ENCODE measurements at places on chromosomes 5 and 9.
A peak's percentile ranks its signal among the peaks of the same experiment; 100 is the strongest.

DNA sequence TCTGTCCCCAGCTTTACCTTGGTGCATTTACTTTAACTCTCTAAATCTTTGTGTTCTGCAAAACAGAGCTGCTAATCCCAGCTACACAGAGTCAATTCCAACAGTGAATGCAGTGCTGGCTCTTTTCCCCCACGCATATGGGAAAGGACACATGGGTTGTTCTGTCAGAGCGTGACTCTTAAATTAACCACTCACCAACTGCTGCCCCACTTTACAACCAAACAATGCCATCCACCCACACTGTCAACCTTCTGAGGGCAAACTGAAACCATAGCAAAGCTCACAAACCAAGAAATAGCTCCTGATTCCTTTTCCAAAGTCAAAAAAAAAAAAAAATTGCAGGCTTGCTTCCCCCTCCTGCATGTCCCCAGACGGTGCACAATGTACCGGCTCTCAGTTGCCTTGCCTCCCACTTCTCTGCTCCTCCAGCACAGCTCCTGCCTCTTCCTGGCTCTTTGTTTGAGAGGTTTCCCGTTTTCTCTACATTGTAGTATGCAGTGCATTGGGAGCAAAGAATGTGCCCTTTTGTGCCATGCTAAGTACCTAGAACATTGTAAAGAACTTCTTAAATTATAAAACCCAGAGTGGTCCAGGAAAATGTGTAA is 151.5 kb upstream of the DAPK1 start:
- no peak for DNase-seq

GRCh38 chr9:122816163-122816867 is 12.1 kb downstream of the PDCL start:
- no peak for DNase-seq

GRCh38 chr5:176995122-176995490 is 11.5 kb downstream of the UIMC1 start:
- no peak for DNase-seq

GRCh38 chr5:40962207-40962955 is 53.1 kb downstream of the C7 start:
- no peak for DNase-seq

DNA sequence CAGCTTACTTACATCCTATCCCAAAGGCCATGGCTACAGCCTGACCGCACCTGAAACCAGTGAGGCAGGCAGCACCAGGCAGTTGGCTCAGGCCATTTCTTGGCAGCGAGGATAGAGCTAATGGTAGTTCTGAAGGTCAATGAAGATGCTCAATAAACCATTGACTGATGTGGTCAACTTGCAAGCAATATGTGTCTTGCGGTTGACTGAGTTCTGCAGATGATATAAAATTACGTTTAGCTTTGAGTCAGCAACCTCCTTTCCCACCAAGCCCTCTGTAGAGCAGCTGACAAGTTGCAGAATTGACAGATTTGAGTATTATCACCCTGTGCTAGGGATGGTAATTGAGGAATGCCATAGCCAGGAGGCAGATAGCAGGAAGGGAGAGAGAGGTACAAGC is 189.0 kb upstream of the PUM3 start:
- no peak for DNase-seq

DNA sequence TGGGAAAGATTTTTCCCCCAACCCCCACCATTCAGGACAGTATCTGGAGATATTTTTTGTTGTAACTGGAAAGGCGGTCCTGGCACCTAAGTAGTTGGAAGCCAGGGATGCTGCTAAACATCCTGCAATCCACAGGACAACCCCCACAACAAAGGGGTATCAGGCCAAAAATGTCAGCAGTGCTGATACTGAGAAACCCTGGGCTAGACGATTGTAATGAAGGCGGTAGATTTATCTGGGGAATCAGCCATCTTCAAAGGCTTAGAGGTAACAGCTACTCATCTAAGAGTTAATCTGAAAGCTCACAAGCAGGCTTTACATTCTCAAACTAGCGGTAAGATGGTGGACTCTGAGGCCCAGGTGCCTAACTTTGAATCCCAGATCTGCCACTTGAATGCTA is 59.0 kb upstream of the NMUR2 start:
- no peak for DNase-seq

- no peak for DNase-seq
Observed at GRCh38 chr5:172868924-172869591, 35.0 kb downstream of the ERGIC1 start.

DNA sequence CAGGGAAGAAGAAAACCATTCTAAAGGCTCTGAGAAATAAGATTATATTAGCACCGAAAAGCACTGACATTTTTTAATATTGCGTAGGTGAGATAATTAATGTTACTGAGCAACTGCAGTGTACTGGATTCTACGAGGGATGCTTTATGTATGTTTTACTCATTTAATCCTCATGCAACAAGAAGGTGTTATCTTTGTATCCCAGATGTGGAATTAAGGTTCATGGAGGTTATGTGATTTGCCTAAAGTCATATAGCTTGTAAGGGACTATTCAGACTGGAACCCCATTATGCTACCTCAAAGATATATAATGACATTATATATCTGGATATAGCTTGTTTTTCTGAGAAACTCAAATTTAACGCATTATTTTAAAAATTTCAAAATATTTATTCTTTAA is 2.5 kb downstream of the FBXO4 start:
- no peak for DNase-seq

- DNase-seq, result no peak
Observed at GRCh38 chr5:175629261-175629660, 28.6 kb upstream of the HRH2 start.

- DNase-seq, result no peak
Observed at GRCh38 chr9:130138171-130138653, 34.0 kb upstream of the NCS1 start.

- no peak for DNase-seq
Observed at GRCh38 chr5:36172599-36172998, 20.7 kb downstream of the SKP2 start.

DNA sequence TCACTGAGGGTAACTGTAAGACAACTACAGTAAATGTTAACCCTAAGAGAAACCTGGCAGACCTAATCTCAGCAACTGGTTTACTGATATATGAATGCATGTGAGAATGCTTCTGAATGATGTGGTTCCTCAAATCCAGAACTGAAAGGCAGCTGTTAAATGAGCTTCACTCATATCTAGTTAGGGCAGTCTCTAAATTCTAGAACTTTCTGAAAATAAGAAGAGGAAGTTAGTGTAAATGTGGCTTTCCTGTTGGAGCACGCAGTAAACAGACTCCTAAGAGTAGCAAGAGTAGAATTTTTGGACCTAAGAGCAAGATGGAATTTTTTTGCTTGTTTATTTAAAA is 117.9 kb upstream of the KCNN2 start:
- DNase-seq, result no peak

- no peak for DNase-seq
Observed at GRCh38 chr5:137486707-137487106, 12.4 kb downstream of the SPOCK1 start.

DNA sequence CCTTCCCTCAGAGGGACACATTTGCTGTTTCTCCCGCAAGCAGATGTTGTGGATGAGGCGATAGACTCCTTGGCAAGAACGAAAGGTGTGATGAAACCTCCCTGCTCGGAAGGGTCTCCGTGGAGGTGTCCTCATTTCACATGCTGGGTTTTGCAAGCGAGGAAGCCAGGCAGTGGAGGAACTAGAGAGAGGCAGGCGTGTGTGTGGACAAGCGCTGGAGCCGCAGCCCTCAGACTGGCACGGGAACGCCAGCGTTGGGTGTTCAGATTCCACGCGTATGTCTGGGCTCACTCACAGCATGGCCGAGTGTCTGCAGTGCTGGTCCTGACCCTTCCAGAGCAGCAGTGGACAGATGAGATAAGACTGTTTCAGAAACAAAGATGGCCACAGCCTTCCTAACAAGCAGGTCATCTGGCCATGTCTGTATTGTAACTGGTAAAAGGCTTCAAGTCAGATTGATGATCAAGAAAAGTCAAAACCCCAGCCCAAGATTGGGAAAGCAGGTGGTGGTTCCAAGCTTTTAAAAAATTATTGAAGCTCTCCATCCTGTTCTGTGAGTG is 35.0 kb upstream of the NCS1 start:
- no peak for DNase-seq

DNA sequence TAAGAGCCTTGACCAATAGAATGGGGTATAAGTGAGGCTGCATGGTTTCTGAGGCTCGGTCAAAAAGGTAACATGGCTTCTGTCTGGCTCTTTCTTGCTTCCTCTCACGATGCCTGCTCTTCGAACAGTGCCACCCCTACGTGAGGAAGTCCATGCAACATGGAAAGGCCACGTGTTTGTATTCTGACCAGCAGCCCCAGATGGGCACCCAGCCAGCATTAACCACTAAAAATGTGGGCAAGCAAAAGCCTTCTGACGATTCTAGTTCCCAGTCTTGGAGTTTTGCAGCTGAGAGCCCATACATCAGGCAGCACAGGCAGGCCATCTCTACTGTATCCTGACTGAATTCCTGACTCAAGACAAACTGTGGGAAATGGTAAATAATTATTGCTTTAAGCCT is 24.2 kb upstream of the NREP start:
- DNase-seq, result no peak

- no peak for DNase-seq
Observed at GRCh38 chr9:38434853-38435252, 10.6 kb upstream of the IGFBPL1 start.

DNA sequence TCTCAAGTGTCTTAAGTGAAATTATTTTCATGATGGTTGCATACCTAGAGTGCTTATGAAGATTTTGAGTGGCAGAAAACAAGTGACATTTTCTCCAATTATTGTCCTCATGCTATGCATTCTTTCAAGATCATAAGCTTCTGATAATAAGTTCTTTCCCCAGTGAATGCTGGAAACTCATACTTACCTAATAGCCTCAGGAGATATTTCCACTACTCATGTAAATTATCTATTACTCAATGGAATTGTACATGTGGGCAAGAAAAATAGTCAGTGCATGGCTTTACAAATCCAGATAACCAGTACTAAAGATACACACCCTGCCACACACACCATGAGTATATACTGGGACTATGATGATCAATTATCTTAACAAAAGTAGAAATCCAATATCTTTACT is 1219.4 kb upstream of the C9orf72 start:
- no peak for DNase-seq

- DNase-seq, result no peak
Observed at GRCh38 chr5:64210866-64211265, 45.2 kb downstream of the RNF180 start.

- DNase-seq, result no peak
Observed at GRCh38 chr9:116174347-116174746, 20.8 kb downstream of the PAPPA start.

GRCh38 chr9:84711936-84712335 is 42.4 kb downstream of the NTRK2 start:
- no peak for DNase-seq

- no peak for DNase-seq
Observed at GRCh38 chr5:51383131-51384121, at the start of gene ISL1. ISL1 (plus strand) TSS chr5:51383448; CDS start chr5:51383672, 224 bp downstream.

DNA sequence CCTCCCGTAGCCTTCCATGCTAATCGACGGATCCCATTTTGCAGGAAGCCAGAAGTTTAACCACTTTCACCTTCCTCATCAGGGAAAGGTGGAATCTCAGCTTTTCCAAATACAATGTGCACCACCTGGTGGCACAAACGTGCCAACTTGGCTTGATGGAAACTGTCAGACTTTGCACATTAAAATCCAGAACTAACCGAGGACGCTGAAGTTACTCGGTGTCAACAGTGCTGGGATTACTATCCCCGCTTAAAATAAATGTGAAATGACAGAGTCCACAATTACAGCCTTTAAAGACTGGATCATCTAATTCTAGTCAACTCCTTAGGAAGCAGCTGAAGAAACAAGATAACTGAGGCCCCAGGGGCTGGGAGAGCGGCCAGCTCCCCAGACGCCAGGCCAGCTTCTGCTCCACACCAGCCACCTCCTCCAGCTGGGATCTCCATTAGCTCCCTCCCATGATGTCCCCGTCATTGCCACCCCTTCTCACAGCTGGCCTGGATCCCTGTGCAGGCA is 50.1 kb upstream of the RETREG1 start:
- DNase-seq, result peak; percentile 43

DNA sequence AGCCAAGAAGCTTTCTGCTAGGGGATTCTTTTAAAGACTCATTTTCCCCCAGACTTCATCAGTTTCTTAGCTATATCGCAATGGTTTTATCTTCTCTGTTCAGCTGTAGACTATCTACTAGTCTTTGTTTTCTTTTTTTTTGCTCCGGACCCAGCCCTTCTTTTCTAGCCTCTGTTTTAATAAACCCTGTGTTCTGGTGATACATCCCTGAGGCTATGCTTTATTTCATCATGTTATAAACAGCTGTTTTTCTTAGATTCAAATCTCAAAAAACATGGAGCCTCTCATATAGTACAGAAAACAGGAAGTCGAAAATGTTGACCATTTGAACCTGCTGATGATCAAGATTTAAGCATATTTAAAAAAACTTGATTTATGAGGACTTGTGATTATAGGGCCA is 37.8 kb downstream of the SCGB3A1 start:
- DNase-seq, result no peak

- DNase-seq, result no peak
Observed at GRCh38 chr5:158868546-158868945, 231.2 kb downstream of the EBF1 start.

- no peak for DNase-seq
Observed at GRCh38 chr5:158486566-158486965, 613.1 kb downstream of the EBF1 start.

DNA sequence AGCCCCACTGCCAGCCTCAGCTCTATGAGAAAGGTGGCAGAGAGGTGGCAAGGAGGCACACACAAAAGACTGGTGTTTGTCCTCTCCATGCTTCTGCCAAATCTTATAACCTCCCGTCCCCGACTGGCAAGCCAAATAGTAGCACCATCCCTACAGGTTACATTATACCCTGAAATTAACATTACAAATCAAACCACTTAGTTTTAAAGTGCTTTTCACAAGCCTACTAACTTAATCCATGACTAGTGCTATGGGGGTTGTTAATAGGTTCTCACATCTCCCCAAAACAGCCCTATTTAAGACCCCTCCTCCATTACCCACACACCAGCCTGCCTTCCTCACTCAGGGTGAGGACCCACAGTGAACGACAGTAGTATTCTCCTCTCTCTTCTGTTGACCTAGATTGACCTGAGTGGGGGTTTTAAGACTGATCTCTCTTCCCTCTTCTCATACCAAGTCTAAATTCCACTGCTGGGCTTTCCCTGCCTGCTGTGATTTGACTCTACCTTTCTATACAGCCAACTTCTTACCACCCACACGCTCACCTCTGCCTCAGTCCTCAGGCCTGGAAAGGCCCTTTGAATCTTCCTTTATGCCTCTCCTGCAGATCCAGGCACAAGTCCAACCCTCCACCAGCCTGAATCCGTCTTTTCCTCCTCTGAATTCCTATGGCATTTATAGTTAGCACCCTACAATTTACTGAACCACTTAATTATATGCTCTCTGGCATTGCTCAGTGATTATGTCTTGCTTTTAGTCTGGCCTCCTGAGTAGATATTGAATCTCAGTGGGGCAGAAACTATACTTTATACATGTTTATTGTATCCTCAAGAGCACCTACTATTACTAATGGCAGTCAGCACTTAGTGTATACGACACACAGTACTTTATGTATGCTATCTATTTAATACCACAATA is 116.1 kb downstream of the TMEM174 start:
- DNase-seq, result no peak

- no peak for DNase-seq
Observed at GRCh38 chr9:125522328-125522725, 184.7 kb downstream of the MAPKAP1 start.

Data from hypothalamus (tissue), 51 donors.